ENCODE measurements at places on chromosomes 1 and 21.

DNA sequence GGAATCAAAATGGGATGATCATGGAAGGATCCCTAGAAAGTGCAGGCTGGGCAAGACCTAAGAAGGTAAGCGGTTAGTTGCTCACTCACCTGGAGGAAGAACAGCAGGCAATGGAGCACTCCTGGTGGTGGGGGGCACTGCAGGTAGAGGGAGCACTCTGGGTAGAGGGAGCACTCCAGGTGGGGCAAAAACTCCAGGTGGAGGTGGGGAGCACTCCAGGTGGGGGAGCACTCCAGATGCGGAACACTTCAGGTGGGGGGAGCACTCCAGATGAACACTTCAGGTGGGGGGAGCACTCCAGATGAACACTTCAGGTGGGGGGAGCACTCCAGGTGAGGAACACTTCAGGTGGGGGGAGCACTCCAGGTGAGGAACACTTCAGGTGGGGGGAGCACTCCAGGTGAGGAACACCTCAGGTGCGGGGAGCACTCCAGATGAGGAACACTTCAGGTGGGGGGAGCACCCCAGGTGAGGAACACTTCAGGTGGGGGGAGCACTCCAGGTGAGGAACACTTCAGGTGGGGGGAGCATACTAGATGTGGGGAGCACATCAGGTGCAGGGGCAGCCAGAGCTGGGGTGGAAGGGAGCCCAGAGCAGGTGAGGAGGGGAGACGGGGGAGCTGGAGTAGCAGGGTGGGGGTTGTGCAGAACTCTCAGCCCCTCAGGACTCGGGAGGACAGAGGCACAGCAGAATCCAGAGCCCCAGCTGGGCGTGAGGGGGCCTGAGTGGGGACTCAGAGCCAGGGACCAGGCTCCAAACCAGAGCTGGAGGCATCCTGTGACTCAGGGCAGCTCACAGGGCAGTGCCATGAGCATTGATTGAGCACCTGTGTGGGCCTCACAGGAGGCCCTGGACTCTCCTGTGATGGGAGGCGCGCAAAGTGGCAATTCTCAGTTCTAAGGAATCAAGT is 37.7 kb upstream of the COL6A1 start:
- no peak for DNase-seq

- no peak for DNase-seq
Observed at GRCh38 chr1:113282008-113282892, 108.1 kb upstream of the MAGI3 start.

- DNase-seq: no peak
Observed at GRCh38 chr1:204192046-204192445, 4.2 kb downstream of the KISS1 start.

DNA sequence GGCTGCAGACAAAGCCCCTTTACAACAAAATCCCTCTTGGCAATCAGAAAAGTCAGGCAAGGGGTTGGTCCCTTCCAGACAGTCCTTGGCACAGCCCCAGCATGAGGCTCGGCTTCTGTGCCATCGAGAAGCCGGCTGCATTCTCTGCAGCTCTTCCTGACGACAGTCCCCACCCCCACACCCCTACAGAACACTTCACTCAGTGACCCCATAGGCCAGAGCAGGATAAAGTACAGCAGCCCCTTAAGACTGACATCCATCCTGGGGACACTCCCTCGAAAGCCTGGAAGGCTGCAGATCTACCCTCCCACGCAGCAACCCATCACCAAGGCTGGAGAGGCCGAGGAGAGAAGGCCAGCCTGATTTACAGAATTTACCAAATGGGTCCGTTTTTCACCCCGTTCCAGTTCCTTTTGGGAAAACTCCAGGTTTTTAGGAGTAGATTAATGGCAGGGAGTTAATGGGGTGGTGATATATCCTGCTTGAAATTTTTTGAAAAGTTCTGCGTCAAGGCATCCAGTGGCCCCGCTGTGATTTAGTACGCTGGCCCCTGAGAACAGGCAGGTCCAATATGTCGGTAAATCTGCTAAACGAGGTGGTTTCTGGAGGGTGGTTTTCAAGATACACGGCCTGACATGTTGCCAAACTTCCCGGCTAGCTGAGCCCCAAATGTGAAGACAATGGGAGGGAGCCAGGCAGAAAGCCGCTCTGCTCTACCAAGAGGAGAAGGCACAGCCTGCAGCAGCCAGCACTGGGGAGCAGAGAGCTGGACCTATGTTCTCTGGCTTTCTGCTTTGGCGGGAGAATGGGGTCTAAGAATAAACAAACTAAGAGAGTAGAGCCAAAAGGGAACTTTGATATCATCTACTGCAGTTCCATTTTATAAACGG is 81.7 kb downstream of the SSBP3 start:
- DNase-seq: no peak

- DNase-seq: no peak
Observed at GRCh38 chr1:212595787-212596714, 12.5 kb upstream of the ATF3 start.

GRCh38 chr1:65626003-65626402 is 166.7 kb upstream of the PDE4B start:
- no peak for DNase-seq

- no peak for DNase-seq
Observed at GRCh38 chr1:235160383-235160956, 580 bp downstream of the RBM34 start.

GRCh38 chr1:61435226-61435625 is 289.7 kb downstream of the TM2D1 start:
- no peak for DNase-seq

DNA sequence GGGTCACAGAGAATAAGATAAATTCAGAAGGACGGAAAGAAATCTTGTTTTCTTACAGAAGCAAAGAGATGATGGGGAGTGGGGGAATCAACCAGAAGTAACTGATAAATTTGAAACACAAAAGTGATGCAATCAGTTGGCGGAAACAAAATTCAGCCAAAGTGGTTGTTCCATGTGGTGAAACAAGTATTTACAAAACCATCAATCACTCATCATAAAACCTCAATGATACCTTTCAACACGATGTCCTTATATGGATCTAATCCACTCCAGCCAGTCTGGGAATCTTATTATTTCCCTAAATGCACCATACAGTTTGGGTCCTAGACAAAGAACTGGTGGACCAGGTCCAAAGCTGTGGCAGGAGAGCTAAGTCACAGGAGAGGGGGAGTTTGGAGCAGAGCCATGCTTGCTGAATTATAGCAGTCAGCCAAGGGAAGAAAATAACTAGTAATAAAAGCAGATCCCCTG is 303.8 kb upstream of the LRRC7 start:
- DNase-seq: no peak

DNA sequence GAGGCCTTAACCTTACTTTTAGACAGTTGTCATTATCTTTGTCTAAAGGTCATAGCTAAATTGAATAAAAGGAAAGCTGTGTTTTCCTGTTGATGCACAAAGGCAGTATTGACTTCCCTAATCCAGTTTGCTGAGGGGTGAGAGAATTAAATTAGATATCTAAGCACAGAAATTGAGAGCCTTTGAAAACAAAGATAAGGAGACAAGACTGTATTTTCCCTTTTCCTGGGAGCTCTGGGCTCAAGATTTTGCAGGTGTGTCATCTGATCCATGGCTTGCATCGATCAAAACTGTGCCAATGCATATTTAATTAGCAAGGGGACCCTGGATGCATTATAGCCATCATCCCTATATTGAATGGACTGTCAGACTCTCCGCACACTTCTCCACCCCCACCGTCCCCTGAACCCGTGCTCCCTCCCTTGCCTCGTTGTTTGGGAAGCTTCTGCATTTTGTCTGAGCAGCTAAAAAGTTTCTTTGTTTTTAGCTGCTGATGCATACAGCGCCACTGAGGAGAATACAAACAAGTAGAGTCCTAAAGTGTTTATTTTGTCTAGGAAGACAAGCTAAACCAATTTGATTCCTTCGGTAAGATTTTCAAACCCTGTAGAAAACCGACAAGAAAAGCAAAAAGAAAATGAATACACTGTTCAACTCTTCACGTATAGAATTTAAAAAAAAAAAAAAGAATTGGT is 186.3 kb downstream of the NFIA start:
- DNase-seq: no peak

DNA sequence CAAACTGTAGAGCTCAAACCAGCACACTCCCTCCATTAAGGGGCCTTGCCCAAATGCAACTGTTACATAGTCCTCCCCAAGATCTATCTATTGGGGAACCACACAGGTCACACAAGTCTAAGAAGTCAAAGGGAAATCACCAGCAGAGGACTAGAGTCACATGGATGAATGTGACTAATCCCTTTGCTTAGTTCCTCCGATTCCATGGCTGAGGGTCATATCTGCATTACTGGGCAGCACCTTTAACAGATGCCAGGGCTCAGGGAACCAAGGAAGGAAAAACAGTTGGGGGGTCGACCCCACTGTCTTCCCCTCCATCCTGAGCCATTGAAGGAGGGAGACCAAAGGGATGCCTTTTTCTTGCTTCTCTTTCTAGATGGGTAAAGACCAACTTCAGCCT is 23.4 kb upstream of the SMYD3 start:
- no peak for DNase-seq

GRCh38 chr1:173453982-173454381 is 23.2 kb upstream of the PRDX6 start:
- DNase-seq: no peak

DNA sequence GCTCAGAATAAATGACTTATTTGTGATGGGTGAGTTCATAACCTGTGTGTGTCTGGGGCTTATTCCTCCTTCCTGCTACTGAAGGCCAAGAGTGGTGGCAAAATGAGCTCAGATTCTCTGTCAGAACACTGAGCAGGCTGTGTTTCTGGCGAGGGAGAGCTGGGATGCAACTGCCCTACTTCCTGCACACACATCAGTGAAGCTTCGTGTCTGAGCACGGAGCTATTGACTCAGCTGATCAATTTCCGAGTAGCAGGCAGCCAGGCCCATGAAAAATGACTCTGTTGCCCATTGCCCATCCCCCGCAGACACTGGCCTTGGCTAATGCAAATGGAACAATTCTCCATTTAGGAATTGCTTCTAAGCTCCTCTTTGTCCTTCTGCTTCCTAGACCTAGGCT is 27.7 kb downstream of the TNR start:
- DNase-seq: no peak

GRCh38 chr1:50568782-50569181 is 145.5 kb upstream of the DMRTA2 start:
- DNase-seq: no peak

GRCh38 chr1:25875856-25876692 is 566 bp upstream of the PAQR7 start:
- DNase-seq: no peak

DNA sequence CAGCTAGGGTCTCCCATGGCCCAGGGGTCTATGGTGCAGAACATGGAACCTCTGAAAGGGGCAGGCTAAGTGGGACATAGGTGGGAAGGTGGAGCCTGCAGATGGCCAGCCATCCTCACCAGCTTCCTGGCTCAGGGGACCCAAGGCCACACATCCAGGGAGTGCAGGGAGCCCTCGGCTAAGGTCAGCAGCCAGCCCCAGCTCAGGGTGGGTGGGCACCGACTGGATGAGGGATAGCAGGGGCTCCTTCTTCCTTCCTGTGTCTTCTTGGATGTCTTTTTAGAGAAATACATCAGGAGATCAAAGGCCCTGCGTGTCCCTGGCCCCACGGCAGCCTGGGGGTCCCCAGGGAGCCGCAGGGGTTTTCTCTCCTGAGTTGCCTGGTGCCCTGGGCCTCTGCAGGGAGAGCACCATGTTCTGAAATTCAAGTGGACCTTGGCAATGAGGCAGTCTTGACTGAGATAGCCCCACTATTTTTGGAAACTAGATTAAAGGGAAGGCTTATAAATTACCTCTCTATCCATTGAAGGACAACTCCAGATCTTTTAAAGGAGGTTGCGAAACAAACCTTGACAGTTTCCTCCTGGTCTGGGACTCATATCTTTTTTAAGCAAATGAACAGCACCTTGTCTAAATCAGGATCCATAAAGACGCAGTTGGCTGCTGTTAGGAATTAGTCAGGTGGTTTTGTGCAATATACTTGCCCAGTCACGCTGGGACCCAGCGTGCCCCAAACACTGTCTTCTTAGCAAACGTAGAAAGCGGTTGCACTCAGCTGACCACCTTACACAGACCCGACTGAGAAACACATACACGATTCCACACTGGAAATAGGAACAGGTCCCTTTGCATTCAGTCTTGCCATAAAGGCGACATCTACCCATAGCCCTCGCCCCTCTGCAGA is 242.3 kb downstream of the TOMM20 start:
- no peak for DNase-seq

DNA sequence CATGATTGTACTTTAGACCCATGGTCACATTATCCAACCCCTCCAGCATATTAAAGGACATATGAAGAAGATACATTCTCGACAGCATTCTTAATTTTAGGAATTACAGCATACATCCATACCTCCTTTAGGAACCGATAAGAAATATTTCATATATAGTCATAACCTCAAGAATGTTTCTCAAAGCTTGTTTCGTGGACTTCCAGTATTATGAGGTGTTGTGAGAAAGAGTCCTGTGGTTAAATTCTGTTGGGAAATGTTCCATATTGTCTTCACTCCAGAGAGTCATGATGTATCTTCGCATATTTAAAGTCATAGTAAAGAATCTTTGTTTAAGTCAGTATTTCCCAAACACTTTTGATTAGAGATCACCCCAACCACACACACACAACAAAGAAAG is 321.0 kb upstream of the SNX7 start:
- DNase-seq: no peak

DNA sequence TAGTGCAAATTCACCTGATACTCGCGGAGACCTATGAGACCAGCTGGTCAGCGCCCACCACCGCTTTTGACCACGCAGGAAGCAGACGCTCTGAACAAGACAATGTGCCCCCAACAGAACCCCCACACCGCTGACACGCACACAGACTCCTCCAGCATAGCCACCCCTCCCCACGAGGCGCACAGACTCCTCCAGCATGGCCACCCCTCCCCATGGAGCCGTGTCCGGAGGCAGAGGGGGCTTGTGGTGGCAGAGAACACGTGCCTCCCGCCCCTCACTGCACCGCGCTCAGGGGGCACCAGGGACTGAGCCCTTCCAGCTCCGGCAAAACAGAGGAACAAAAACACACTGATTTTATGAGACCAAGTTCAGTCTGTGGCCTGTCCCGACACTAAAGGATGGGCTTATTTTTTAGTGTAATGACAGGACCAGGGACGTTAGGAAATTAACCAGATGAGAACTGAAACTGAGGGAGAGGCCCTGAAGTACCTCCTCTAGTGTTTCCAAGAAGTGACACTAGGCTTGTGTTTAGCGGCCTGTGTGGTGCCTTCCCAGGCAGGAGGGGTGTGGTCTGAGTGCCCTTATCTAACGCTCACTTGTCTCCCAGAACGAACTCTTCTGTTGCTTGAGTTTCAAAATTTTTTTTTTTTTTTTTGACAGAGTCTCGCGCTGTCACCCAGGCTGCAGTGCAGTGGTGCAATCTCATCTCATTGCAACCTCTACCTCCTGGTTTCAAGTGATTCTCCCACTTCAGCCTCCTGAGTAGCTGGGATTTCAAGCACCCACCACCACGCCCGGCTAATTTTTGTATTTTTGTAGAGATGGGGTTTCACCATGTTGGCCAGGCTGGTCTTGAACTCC is 10.0 kb upstream of the AGPAT3 start:
- DNase-seq: no peak

GRCh38 chr1:30768830-30769718 is 11.5 kb upstream of the LAPTM5 start:
- DNase-seq: no peak

GRCh38 chr1:43622471-43622870 is 27.5 kb upstream of the KDM4A start:
- DNase-seq: no peak

GRCh38 chr1:54559111-54559548 is 11.1 kb downstream of the ACOT11 start:
- DNase-seq: no peak

GRCh38 chr1:43128816-43129215 is 43.3 kb downstream of the EBNA1BP2 start:
- DNase-seq: no peak

All from activated CD4-positive, CD25-positive, alpha-beta regulatory T cell treated with anti-CD3 and anti-CD28 coated beads, Interleukin-2, amount 50 U/mL, for 72 hours (primary cell).